ENCODE measurements at places on chromosomes 6 and 20.
A peak's percentile ranks its signal among the peaks of the same experiment; 100 is the strongest.

DNA sequence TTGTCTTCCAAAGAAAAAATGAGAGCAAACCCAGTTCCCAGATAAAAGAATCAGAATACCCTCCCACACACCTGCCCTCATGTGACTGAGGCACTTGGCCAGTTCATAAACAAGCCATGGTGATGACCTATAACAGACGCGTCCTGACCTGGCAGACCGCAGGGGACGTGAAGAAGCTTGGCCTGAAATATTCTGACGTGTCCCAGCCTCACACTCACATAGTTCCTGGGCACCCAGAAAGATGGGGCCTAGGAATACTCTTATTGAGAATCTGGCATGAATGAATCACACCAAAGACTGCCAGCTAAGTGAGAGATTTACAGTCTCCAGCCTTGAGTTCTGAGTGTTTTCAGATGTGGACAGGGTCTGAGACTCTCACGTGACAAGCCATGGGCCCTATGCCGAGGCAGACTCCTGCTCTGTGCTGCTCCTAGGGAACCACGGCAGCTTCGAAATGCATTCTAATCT is 17.2 kb upstream of the MAP3K4 start:
- ATAC-seq: no peak

GRCh38 chr20:11216451-11217314 is 542.9 kb upstream of the JAG1 start:
- no peak for ATAC-seq

GRCh38 chr20:58575776-58576602 is 60.8 kb upstream of the APCDD1L start:
- no peak for ATAC-seq

DNA sequence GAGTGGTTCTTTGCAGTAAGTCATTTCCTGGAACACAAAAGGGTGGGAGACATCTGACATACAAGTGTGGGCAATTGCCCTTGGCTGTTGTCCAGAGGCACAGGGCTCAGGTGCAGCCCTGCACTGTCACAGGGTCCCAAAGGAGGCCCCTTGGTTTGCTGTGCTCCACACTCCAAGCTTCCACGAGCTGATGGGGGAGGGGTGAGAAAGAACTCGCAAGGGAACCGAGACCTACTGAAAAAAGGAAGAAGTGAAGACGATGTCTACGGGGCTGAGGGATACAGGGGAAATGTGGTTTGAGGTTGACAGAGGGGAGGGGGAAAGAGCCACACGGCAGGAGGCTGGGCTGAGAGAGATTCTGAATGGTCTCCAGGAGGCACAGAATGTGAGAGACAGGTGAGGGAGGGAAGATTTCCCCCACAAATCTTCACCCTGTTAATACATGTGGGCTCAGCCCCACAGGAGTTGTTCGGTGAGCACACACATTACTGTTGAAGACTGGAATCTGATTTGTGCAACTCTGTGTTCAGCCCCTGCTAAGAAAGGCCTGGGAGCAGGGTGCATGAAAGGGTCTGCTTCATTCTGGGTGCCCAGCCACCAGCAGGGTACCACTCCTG is 123.4 kb downstream of the LY86 start:
- ATAC-seq: no peak

- ATAC-seq: no peak
These were observed 226.7 kb downstream of the MEI4 start for GRCh38 chr6:77879527-77879926.

GRCh38 chr20:45320948-45321595 is 13.0 kb upstream of the MATN4 start:
- ATAC-seq: peak; percentile 85

DNA sequence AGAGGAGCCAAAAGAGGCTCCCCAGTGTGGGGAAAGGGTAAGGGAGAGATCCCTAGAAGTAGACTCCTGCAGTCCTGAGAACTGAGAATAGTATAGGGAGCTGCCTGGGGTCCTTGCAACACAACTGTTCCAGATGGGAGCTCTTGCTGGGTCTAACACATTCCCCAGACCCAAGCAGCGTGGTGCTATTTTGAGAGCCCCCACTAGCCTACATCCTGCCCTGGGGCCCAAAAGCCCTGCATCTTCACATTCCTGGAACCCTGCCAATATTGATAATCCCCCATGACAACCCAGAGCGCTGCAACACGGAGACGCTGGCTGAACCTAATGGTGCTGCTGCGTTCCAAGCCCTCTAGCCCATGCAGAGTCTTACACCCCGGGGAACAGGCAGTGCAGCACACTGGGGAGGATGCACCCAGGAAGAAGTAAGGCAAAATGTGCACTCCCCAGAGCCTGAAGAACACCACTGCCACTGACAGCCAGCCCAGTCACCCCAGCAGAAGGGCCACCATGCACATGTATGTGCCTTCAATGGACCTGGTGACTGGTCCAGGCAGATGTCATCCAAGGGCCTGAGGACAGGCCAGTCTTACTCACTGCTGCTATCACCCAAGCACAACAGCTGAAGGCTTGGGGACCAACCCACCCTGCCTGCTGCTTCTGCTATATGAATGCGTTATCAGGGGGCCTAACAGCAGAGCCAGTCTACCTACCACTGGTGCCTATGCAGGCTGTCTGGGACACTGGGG is 7.0 kb upstream of the RNF217 start:
- no peak for ATAC-seq

DNA sequence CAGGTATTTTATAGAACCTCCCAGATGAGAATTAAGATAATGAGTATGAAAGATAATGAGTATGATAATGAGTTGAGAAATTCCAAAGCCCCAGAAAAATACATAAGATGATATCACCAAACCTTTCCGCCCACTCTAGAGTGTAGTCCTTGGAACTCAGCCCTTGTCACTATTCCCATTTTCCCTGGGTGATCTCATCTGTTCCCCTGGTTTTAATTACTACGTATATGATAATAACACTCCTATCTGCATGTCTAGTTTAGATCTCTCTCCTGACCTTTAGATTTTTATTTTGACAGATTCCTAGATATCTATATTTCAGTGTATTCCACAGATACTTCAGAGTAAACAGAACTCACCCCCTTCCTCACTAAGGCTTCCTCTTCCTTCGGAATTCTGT is 51.0 kb upstream of the ASIP start:
- no peak for ATAC-seq

DNA sequence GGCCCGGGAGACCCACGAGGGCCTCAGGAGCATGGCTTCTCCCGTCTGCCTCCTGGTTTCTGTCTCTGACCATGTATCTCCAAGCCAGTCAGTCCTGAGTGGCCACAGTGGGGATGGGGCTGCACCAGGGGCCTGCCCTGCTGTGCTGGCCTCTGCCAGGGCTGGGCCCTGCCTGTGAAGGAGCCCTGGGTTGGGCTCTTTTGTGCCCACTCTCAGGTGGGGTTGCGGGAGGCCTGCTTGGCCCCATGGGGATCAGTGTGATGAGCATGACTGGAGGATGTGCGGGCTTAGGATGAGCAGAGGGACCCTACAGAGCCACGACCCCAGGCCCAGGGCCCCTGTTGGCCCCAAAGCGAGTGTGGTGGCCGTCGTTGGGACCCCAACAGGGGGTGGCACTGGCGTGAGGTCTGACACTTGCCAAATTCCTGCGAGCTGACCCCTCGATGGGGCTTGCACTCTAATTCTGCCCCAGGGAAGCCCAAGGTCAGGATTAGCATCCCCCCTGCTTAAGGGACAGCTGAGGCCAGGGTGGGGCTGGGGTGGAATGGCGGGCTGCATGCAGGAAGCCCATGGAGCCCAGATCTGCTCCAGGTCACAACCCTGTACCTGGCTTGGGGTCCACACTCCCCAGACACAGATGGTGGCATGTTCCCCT is 90.0 kb upstream of the BHLHE23 start:
- no peak for ATAC-seq

DNA sequence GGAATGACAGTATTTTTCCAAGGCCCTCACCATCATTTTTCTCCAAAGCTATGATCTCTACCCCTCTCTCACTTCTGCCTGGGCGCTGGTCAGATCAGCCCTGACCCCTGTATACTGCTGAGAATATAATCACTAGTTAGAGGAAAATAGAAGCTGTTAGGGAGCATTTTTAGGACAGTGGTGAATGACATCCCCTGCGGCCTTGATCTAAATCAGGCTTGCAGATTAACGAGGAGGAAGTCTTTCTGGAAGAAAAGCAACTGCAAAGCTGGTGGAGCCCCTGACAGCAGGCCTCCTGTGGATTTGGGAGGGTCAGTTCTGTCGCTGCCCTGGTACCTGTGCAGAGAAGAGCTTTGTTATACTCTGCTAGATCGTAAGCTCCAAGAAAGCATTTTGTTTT is 107.9 kb downstream of the RPP40 start:
- ATAC-seq: no peak

GRCh38 chr6:85920782-85921181 is 278.1 kb upstream of the SYNCRIP start:
- ATAC-seq: no peak

DNA sequence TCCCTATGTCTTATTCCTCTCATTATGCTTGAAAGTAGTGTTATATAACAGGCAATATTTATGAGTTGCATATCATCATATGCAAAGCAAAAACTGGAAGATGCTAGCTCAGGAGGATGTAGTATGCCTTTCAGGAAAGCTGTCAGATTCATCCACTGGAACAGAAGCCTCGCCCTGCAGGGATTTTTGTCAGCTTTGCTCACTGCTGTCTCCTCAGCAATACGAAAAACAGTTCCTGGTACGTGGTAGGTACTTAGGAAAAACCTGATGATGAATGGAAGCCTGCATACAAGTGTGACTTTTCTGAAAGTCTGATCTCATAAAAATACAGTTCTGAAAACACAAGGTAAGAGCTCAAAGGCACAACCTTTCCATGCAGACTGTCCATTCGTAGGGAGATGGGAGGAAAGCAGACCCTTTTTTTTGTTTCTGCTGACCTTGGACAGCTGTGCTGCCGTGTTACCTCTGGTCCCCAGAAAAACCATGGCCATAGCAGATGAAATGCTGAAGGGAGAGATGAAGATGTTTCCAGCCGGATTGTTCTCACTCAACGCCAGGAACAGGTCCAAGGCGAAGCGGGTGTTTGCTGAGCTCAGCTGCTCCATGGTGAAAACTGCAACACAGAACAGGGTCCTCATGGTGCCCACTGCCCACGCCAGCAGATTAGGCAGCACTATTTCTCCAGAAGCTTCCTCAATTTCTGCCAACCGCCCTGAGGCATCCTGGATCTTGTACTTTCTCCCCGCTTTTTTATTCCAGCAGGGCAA is 1.5 kb downstream of the SERPINB1 start:
- no peak for ATAC-seq

DNA sequence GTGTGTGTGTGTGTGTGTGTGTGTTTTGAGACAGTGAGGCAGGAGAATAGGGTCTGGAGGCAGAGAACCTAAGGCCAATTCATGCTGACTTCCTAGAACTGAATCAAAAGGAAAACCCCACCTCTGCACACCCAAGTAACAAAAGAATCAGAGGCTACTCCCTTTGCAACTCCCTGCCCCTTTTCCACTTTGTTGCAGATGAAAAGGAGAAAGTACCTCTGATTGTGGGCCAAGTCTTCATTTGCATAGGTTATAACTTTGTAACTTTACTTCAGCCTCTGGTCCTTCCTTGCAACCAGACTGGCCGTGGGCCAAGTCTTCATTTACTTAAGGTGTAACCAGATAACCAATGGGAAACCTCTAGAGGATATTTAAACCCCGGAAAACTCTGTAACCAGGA is 168.8 kb downstream of the EYA2 start:
- ATAC-seq: no peak

DNA sequence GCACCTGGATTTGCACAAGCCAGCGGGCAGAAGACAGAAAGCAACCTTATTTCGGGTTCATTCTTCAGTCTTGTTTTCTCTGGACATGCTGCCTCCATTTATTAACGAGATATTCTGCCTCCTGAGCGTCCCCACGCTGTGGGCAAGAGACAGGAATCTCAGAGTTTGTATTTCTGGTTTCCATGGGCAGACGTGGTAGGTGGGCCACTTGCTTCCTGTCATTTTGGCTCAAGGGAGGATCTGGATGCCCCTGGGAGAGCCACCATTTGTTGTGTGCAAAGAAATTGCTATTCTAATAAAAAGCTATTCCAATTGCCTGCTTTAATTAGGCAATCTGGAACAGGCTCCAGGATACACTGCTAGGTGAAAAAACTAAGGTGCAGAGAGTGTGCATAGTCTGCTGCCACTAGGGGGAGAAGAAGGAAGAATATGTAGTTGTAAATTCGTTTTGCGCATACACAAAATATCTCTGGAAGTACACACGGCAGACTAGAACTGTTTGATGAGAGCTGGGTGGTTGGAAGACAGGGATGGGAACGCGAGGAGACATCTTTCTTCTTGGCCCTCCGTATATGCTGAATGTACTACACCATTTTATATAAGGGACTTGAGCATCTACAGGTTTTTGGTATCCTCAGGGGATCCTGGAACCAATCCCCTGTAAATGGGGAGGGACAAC is 30.1 kb upstream of the SLC16A10 start:
- peak; percentile 48 for ATAC-seq

- no peak for ATAC-seq
These were observed 9.9 kb upstream of the KIF25 start for GRCh38 chr6:167987396-167988153.

DNA sequence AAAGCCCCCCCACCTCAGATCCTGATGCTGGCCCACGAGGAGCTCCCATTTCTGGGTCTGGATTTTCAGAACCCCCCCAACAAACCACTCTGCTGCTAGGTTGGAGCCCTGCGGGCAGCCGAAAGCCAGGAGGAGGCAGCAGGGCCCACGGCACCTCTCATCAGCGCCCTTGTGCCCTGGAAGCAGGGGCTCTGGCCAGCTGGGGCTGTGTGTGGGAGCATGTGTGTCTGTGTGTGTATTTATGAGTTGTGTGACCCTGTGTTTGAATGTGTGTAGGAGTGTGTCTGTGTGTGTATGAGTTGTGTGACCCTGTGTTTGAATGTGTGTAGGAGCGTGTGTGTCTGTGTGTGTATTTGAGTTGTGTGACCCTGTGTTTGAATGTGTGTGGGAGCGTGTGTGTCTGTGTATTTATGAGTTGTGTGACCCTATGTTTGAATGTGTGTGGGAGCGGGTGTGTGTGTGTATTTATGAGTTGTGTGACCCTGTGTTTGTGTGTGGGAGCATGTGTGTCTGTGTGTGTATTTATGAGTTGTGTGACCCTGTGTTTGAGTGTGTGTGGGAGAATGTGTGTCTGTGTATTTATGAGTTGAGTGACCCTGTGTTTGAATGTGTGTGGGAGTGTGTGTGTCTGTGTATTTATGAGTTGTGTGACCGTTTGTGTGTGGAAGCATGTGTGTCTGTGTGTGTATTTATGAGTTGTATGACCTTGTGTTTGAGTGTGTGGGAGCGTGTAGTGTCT is 18.9 kb downstream of the SLC17A9 start:
- no peak for ATAC-seq

GRCh38 chr6:30411515-30412207 is 66.7 kb downstream of the RPP21 start:
- ATAC-seq: peak; percentile 83

- no peak for ATAC-seq
These were observed 76.5 kb downstream of the PTPN1 start for GRCh38 chr20:50586531-50587232.

- ATAC-seq: no peak
These were observed 183.9 kb downstream of the SYNDIG1 start for GRCh38 chr20:24653306-24653705.

GRCh38 chr20:36932476-36933426 is 18.8 kb downstream of the SAMHD1 start:
- ATAC-seq: no peak

- no peak for ATAC-seq
These were observed 123.0 kb downstream of the TCP11 start for GRCh38 chr6:35018182-35018519.

GRCh38 chr20:14950633-14951032 is 613.2 kb upstream of the FLRT3 start:
- ATAC-seq: no peak

- no peak for ATAC-seq
These were observed 149.5 kb upstream of the SASH1 start for GRCh38 chr6:148193063-148193680.

GRCh38 chr6:31386099-31386498 is 17.3 kb upstream of the MICA start:
- ATAC-seq: no peak
